KBM-7 (cell line): ENCODE measurements at places on chromosomes 13 and 19.

DNA sequence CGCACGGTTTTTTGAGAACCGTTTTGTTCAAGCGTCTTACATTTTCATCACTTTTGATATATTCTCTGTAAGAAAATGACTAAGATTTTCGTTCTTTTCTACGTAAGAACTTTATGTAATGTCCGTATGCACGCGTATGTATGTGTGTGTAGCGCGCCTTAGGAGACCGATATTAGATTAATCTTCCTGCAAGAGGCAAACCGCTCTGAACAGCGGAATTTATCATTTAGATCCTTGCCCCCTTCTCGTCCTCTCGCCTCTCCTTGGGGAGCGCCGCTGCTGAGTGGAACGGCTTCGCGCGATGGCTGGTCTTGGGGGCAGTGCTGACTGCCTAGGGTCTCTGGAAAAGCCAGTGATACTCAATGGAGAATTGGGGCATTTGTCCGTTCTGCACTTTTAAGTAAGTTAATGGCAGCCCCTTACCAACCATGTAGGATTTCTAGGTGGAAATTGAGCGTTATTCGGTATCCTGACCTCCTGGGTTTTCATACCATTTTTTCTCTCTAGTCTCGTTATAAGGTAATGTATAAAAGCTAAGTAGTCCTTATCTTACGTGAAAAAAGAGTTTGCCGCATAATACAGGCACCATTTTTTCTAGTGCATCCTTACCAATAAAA is 4.7 kb downstream of the MAB21L1 start:
- no peak for DNase-seq

GRCh38 chr19:55578761-55579747 is 1.6 kb downstream of the ZNF579 start:
- DNase-seq: no peak

DNA sequence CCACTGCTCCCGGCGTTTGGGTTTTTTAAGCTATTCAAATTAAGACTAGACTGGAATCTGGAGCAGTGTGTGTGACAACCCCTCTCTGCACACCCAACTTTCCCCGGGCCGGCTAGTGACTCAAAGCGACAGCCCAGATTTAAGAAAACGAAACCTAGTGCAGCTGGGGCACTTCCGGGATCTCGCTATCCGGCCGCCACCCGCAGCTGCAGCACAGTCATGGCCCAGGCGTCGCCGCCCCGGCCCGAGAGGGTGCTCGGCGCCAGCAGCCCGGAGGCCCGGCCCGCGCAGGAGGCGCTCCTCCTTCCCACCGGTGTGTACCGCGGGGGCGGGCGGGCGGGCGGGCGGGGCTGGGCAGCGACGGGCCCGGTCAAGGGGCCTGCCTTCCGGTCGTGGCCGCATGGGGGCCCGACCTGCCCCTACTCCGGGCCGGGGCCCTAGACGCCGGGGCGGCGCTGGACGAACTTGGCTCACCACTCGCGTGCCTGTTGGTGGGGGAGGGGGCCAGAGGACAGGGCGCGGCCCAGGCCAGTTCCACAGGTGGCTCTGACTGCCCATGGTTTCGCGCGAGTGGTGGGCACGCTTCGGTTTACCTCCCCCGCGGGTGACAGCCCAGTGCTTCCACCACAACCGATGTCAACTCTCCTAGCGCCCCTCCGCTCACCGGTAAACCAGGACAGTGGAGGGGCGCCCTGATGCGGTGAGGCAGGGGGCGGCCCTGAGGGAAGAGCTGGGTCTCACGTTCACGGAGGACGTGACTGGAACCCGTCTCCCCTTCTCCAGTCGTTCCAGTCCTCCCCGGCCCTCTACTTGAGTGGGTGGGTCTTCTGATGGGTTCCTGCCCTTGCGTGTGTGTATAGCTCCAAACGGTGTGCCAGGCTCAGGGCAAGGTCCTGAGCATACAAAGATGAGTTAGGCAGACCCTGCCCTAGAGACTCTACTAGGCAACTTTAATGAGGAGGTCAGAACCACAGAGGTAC is at the start of gene PHF11:
Gene PHF11, plus strand, starts transcription at position 171 of the 980 bp plus-strand sequence. Its CDS starts 49 bp downstream, at position 220.
- DNase-seq: peak; percentile 85

- no peak for DNase-seq
These were observed 8.9 kb upstream of the ZNF507 start for GRCh38 chr19:32336259-32337083.

DNA sequence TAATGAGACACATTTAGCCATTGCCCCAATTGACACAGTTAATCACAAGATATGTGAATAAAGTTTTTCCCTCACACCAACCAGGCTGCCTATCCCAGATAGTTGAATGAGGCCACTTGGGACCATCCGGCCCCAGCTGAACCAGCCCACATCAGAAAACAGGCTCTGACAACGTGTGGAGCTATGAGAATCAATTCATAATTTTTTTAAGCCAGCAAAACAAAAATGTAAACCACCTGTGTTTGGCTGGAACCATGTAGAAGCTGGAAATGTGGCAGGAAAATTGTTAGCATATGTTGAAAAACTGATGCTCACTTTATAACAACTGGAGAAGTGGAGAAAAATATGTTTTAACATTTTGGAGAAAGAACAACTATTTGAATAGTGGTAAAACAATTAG is 1161.3 kb downstream of the SLITRK1 start:
- no peak for DNase-seq

GRCh38 chr13:77339408-77339807 is 12.5 kb upstream of the MYCBP2 start:
- no peak for DNase-seq

- DNase-seq: no peak
These were observed 113.3 kb downstream of the LMO7 start for GRCh38 chr13:75749407-75749806.

GRCh38 chr19:655691-656090 is 7.3 kb downstream of the RNF126 start:
- DNase-seq: no peak

DNA sequence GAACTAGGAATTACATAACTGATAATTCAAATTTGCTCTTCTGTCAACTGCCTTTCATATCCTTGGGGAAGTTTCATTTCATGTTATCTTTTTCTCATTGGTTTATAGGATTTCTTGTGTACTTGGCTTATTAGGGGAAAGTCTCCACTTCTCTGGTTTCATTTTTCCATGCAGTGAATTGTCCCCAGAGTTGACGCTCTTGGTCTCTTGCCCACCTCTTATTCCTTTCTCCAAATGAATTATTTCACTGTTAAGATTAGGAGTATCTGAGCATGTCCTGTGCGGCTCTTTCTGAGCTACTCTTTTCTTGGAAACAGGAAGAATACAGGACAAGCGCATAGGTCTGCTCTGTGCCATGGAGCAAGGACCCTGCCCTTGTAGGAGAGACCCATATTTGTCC is 104.8 kb downstream of the POSTN start:
- DNase-seq: no peak

DNA sequence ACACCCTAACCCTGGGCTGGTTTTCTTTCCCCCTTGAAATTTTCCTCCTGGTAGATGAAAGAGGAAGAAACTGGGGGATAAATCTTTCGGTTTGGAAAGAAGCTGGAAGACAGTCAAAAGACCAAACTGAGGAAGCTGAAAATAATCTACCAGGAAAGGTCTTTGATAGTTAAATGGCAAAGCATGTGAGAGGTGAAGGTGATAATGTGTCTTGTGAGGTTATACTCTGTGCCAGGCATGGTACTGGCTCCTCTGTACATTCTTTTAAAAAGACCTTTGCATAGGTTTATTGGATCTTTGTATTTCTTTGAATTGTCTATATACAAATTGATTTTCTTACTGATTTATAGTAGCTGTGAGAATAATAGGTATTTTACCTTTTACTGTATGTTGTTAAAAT is 98.6 kb downstream of the FREM2 start:
- DNase-seq: no peak

DNA sequence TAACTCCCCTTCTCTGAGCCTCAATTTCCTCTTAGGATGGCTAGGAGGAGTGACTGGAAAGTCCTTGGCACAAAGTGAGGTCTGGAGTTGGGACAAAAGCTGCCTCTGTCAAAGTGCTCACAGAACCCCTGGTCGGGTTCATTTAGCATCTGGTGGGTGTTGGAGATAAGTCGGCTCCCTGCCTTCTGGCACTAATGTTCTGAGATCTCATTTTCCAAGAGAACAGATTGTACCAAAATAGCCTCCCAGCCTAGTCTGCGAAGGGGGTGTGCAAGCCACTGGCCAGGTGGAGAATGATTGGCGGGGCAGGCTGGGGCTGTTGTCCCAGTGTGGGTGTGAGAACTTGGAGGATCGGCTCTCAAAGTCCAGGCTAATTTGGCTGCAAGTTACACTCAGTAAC is 20.7 kb upstream of the NWD1 start:
- no peak for DNase-seq

GRCh38 chr13:46389457-46390451 is 2.7 kb upstream of the RUBCNL start:
- peak; percentile 81 for DNase-seq

- no peak for DNase-seq
These were observed 2.9 kb upstream of the CD70 start for GRCh38 chr19:6593651-6594416.

- no peak for DNase-seq
These were observed 36.7 kb downstream of the MYO9B start for GRCh38 chr19:17112271-17112670.

GRCh38 chr19:54229146-54229545 is 6.3 kb upstream of the LILRB3 start:
- DNase-seq: no peak

- DNase-seq: no peak
These were observed 66.3 kb downstream of the MCF2L start for GRCh38 chr13:113035213-113035800.

DNA sequence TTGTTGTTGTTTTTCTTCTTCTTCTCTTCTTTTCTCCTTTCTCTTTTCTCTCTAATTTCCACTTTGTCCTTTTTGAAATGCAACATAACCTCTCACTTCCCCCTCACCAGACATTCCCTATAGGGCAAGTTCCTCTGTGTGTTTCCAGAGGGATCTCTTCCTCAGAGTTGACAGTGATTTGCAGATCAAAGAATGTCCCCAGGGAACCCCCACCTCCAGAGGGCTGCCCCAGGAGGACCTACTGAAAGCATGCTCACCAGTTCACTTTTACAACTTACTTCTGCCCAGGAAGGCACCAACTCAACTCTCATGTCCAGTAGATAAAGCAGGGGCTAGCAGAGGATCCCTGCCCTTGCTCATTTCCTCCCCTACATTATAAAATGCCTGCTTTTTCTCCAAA is 1648.0 kb downstream of the PCDH9 start:
- no peak for DNase-seq

DNA sequence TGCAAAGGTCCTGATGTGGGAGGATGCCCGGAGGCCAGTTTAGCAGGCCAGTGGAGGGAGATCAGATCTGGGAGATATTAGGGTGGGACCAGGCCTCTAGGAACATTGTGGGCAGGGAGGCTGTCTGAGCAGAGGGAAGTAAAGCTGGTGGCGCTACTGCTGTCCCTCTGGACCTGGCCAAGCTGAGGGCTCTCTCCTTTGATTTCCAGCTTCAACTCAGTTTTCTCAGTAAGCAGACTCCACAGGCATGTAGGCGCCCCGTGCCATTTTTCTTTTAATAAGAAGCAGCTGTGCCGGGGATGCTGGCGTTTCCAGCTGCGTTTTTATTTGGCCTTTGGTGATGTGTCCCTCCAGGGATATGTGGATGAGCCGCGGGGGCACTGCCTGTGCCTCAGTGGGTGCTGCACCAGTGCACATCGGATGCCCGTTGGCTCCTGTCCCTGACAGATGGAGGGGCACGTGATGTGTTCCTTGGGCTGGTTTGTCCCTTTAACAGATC is 6.7 kb downstream of the DNM2 start:
- DNase-seq: no peak

DNA sequence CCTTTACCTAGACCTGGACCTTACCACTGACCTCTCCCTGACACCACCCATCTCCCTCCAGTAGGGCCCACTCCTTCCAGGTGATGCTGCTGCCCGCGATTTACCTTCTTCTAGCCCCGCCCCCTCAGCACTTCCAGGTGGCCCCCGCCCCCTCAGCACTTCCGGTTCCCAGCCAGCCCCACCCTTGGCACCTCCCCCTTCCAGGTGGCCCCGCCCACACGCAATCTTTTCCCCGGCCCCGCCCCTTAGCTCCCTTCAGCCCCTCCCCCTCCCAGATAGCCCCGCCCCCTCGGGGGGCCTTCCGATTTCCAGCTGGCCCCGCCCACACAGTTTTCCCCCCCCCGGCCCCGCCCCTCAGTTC is 586 bp downstream of the LIG1 start:
- DNase-seq: no peak

GRCh38 chr19:15154002-15154612 is 46.7 kb downstream of the NOTCH3 start:
- DNase-seq: peak; percentile 74

DNA sequence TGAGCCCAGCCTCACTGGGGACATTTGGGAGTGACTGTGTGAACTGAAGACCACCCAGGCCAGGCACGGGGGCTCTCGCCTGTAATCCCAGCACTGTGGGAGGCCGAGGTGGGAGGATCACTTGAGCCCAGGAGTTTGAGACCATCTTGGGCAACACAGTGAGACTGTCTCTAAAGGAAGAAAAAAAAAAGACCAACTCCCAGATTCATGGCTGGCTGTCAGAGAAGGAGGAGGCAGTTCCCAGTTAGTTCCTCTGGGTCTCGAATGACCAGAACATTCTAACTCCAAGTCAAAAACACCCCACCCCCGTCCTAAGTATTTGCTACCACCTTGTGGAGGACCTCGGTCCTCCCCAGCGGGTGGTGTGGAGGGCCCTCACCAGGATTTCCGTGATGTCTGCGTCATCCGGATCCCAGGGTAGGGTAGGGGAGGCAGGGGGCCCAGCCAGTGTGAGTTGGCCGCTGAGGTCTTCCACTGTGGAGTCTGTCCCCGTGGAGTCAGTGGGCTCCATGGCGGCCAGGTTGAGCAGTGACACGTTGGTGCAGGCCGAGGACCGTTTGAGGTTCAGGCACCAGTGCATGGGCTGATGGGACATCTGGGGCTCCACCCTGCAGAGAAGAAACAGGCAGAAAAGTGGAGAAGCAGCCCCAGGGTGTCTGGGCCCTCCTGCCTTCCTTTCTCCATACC is 1.3 kb downstream of the TSKS start:
- no peak for DNase-seq

GRCh38 chr19:47112166-47112996 is 1.2 kb downstream of the ZC3H4 start:
- DNase-seq: peak; percentile 83

DNA sequence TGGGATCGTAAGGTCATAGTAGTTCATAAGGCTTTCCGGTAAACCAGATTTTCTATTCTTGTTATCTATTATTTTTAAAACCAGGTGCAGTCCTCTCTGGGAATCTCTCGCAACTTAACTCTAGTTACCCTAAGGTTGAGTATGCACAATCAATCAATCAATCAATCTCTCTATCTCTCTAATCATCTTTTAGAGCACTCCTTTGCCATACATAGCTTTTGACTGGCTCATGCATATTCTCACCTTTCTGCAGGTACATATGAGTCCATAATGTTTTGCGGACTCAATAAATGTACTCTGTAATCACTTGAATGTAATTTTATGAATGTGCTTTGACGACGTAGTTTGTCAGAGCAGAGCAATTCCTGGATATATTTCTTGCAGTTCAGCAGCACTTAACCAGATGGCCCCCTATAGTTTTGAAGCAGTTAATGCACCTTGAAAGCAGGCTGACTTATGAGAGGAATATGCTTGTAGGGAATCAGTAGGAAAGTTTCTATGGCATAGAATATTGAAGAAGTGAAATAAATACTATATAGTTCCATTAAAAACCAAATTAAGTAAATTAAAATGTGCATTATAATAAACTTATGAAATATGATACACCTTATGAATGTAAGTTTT is 524.7 kb downstream of the GPC5 start:
- peak; percentile 9 for DNase-seq

- DNase-seq: no peak
These were observed 195.6 kb upstream of the DACH1 start for GRCh38 chr13:72062566-72062965.

GRCh38 chr13:26653310-26653709 is 95.8 kb downstream of the WASF3 start:
- no peak for DNase-seq
